Activated naive CD4-positive, alpha-beta T cell treated with anti-CD3 and anti-CD28 coated beads, Interleukin-2, amount 10 ng/mL, durations not matched to agents 7 days and 5 days (primary cell): ENCODE measurements at places on chromosomes 5 and 9.

- DNase-seq = no peak
These were observed 532.9 kb upstream of the NUDT12 start for GRCh38 chr5:104095527-104095926.

GRCh38 chr5:96714951-96715451, 52.8 kb downstream of the CAST start:
- DNase-seq = peak; percentile 24

- DNase-seq = peak; percentile 62
These were observed 519 bp downstream of the EXOC3 start for GRCh38 chr5:443239-444151.

DNA sequence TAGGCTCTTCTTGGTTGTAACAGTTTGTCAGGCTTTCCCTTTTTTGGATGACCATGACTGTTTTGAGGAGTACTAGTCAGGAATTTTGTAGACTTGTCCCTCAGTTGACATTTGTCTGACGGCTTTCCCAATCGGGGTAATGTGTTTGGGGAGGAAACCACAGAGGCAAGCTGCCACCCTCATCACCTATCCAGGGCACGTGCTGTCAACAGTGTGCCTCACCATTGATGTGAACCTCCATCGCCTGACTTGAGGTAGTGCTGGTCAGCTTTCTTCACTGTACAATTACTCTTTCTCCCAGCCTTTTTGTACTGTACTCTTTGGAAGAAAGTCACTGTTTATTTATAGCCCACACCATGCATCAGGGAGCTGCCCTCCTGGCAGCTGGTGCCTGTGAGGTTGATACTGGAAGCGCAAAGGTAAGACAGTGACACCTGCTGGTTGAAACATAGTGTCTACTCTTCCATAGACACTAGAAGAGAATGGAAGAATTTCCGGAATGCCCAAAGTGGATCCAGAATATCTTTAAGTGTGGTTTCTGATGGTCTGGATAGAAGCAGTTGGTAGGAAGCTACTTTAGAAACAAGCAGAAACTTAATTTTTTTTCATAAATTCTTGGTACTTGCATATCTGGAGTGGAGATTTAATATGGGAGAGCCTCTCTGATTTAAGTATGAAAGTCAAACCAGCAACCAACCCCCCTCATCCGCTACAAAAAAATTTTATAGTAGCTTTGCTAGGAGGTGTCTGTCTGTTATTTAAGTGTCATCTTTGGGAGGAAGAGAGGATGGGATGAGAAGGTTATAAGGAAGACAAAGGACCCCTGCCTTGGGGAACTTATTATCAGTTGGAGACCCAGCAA, 69.3 kb downstream of the SNX30 start:
- no peak for DNase-seq
